ENCODE measurements at places on chromosomes 11 and 22. TPM values are rescaled to one million over a fixed set of nuclear protein-coding genes. Genes with fewer than 3 reads are reported as not detected.

GRCh38 chr11:34907934-34908593 is 8.1 kb downstream of the APIP start:
- H3K36me3 ChIP-seq: no peaks in the 10 kb centered on the region
- DNase-seq: no peak
- no peak overlapping the region for H3K27ac ChIP-seq
- H3K4me1 ChIP-seq: peaks cover 3% of the 10 kb centered on the region
- no peak overlapping the region for H3K4me3 ChIP-seq

The ANGPTL5 gene
- not detected for polyA plus RNA-seq

DNA sequence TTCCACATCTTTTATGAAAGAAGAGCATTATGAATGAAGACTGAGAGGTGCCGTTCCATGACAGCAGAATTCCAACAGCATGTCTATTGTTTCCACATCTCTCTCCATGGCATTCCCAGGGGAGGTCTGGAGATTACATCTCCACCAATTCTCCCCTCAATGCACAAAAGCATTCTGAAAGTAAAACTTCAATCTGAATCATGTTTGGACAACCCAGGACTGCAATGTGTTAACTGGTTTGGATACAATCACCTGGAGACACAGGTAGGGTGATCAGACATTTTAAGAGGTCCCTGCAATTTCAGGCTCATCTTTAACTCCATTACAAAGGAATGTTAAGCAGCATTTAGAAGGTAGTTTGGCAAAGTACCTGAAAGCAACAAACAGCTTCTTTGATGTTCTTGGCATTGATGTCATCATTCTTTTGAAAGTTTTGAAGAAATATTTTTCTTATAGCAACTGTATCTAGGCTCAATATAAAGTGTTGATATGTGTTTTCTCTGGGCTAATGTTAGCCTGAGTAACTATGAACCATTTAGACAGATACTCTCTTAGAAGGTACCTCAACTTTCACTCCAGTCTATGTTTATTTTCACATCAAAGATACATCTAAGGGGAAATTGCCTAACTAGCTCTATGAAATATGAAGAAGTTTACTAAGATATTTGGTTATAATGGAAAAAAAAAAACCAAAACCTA is 181.4 kb upstream of the MTMR2 start:
- H3K36me3 ChIP-seq: no peaks in the 10 kb centered on the region
- H3K4me3 ChIP-seq: no peak overlapping the region
- H3K27ac ChIP-seq: no peak overlapping the region

GRCh38 chr22:38135133-38135706 is 24.7 kb upstream of the BAIAP2L2 start:
- H3K4me1 ChIP-seq: no peaks in the 10 kb centered on the region
- no peak overlapping the region for H3K4me3 ChIP-seq
- no peaks in the 10 kb centered on the region for H3K27me3 ChIP-seq
- no peak overlapping the region for H3K27ac ChIP-seq
